Thymus (tissue), 14 donors: ENCODE measurements at places on chromosomes 16 and 17. TPM values are rescaled to one million over a fixed set of nuclear protein-coding genes. Genes with fewer than 3 reads are reported as not detected.

The GINS3 gene
- polyA plus RNA-seq: 8.1 TPM

The P2RX1 gene
- polyA plus RNA-seq: 6.0 TPM

The WFDC1 gene
- polyA plus RNA-seq: 7.4 TPM

The FN3K gene
- polyA plus RNA-seq: 1.5 TPM

The MEIOB gene
- 1.3 TPM for polyA plus RNA-seq

The CCL3 gene
- polyA plus RNA-seq: 38.5 TPM

The ITFG1 gene
- 28.8 TPM for polyA plus RNA-seq

GRCh38 chr16:30027588-30028437 is 3.3 kb downstream of the TLCD3B start:
- no peak for DNase-seq

DNA sequence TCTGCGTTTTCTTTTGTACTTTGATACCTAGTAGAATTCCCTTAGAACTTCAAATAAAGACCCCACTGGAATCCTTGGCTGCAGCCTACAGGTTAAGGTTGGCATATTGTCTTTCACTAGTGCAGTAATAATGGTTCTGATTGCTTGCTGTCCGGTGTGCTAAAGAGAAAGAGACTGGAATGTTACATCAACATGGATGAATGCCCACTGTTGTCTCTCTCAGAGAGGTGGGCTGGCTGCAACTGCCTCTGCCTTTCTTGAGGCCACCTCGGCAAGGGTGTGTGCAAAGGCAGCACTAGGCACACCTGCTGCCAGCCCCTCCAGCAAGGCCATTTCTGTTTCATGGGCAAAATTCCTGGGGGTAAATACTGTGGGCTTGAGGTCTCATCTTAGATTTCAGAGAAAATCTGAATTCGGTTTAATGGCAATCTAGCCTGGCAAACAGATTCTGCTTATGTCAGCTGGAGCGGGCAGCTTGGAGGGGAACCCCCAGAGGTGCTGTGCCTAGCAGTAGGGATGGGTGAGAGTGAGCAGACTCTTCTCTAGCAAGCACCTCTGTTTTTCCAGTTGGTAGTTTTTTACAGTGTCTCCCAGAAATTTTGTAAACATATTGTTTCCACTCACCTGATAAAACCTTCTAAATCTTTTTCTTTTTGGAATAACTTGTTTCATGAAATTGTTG is 54.0 kb downstream of the MRTFB start:
- no peak for DNase-seq

DNA sequence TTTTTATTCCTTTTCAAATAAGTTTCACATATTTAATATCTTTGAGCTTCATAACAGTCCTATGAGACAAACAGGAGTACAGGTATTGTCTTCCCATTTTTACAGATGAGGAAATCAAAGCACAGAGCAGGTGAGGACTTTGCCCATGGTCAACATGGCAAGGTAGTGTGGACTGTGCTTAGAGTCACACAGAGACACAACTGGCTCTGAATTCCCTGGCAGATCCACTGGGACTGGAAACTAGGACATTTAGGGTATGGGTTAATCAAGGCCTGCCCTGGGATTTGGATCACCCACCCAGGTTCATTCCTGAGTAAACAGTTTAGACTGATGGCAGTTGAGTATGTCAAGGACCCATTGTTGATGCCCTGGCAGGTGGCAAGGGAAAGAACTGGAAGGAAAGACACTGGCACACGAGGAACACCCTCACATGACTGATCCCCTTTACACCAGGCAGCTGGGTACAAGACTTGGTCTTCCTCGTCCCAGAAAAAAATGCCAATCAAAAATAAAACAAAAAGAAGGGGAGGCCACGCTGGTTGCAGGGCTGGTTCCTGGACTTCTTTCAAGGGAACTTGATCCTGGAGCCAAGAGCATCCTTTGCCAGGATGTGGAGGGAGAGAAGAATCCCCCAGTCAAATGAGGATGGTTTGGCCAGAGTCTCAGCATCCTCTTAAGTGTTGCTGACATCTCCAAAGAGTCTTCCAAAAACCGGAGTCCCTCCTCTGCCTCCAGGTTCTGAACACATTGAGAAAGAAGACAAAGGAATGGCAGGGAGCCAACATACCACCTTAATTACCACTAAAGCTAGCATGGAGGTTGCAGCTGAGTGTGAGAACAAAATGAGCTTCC is 34.9 kb downstream of the CHD9 start:
- DNase-seq: no peak

GRCh38 chr17:17626840-17627239 is 35.3 kb upstream of the PEMT start:
- DNase-seq: no peak

DNA sequence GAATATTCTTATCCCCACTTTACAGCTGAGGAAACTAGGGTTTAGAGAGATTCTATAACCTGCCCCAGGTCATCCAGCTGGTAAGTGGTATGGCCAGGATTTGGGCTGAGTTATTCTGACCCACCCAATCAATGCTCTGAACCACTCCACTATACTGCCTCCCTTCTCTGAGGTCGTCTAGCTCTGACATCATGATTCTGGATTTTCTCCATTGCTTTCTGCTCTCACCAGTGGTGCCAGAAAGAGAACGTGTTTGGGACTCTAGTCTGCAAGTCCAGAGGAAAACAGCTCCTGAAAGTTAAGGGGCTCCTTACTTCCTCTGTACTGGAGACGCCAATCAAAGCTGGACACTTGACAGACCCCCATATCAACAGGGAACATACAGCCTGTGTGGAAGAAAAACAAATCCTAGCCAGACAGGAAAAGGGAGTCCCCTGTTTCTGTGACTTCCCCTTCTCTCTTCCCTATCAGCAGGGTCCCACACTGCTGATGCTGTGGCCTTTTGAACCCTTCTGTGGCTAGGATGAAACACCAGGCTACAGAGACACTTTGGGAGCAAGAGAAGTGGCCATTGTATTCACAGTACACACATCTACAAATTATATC is 6.0 kb upstream of the EZH1 start:
- DNase-seq: no peak

- DNase-seq: no peak
Measured at GRCh38 chr17:32452281-32452680, 8.0 kb downstream of the PSMD11 start.

GRCh38 chr17:73072219-73072962 is 20.1 kb downstream of the SLC39A11 start:
- DNase-seq: no peak

DNA sequence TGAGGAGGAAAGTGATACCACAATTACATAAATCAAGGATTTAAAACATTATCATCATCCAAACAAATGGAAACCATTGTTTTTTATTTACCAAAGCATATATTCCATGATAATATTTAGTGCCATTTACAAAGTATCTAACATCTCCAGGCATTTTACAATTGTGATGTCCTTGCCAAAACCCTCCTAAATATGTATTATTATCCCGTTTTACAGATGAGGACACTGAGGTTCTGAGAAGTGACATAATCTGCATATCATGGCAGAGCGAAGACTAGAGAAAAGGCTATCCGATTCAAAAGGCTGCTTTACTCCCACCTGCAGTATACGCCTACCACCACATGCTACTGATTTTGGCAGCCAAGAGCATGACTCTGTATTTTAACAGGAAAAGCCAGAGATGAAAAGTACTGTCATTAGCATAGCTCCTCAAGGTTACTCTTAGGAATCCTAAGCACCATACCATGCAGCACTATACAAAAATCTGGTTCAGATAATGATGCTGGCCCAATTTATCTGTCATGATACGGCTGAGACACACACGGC is 301.4 kb downstream of the CA10 start:
- no peak for DNase-seq

DNA sequence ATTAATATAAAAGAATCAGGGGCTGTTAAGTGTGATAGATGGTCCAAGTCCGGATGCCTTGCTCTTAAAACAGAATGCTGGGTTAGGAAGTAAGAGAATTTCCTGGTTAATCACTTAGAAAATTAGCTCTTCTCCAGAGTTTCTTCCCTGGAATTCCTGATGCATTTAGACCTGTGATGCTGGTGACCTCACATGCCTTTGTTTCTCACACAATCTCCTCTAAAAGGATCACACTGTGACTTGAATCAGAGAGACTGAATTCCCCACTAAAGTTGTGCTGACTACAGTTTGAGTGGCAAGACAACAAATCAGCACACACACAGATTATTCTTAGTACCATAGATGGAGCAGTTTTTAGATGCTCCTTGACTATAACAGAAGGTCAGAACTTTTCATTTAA is 4.4 kb upstream of the RNF43 start:
- no peak for DNase-seq

DNA sequence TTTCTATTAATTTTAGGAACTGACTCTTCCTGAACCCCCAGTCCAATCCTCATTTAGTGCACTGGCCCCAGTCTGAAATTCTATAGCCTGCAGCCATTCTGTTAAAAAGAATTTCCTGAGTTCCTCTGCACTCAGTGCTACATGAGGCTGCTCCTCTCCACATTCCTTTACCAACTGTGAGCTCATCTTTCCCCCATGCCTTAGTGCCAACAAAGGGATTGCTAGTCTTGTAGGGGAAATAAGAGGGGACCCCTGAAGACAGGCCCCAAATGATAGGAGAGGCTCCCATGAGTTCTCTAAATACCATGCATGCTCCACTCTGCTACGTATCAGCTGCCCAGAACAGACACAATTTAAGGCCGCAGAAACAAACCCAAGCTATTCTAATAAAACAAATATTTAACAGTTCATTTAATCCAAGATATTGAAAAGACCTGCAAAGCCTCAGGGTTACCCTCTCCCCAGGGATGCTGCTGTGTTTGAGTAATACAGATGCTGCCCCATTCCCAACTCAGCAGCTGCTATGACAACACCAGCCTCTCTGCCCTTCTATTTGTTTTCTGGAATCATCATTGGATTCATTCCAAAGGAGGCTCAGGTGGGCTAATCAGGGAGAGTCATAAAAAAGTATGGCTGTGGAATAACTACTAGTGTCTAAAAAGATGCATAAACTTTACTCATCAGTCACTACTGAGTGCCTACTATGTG is 228.5 kb downstream of the TOX3 start:
- DNase-seq: no peak

- peak; percentile 34 for DNase-seq
Measured at GRCh38 chr16:70250748-70251628, 752 bp downstream of the EXOSC6 start.

DNA sequence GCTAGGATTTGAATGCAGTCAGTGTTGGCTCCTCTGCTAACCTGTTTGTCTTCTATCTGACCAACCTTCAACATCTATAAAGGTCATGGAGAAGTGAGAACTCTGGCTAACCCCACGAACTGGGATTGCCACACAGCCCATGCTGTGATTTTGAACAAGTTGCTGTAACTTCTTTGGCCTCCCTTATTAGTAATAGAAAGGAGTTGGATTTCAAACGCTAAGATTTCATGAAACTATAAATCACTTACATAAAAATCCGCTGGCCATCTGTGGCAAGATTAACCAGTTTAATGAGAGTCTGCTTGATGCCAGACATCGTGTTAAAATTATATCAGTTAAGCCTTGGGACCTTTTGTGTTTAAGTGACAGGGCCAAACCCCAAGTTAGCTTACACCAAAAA is 53.4 kb downstream of the HSD17B2 start:
- no peak for DNase-seq

DNA sequence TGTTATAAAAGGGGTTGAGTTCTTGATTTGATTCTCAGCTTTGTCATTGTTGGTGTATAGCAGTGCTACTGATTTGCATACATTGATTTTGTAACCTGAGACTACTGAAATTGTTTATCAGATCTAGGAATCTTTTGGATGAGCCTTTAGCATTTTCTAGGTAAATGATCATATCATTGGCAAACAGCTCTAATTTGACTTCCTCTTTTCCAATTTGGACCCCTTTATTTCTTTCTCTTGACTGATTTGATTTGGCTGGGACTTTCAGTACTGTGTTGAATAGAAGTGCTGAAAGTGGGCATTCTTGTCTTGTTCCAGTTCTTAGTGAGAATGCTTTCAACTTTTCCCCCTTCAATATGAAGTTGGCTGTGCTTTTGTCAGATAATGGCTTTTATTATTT is 45.4 kb downstream of the ITGAM start:
- no peak for DNase-seq

DNA sequence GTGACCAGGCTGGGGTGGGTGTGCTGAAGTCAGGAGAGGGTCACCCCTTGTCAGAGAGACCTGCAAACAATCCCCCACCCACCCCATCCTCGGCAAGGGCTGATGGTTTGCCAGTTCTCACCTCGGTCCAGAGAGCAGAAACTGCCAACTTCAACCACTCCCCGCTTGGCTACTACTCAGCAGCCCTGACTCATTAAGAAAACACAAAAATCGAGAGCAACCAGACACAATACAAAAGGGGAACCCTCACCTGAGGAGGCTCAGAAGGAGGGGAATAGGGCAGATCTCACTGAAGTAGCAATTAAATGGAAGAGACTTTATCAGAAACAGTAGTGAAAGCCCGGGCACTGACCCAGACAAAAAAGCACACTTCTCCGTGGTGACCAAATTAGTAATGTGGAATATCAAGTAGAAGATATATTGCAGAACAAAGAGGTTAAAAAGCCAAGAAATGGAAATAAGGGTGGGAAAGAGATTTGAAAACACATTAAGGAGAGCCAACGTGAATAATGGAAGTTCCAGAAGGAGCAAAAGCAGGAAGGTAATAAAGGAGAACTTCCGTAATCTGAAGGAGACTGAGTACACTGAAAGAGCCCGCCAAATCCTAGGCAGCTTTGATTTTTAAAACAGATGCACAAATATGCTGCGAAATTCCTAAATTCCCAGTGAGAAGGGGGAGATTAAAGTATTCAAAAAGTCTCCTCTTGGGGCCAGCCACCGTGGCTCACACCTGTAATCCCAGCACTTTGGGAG is 23.6 kb downstream of the CENPV start:
- DNase-seq: no peak

GRCh38 chr16:48112600-48112999 is 43.2 kb downstream of the ABCC12 start:
- DNase-seq: no peak

- no peak for DNase-seq
Measured at GRCh38 chr17:45423304-45423974, 9.2 kb downstream of the ARHGAP27 start.

- peak; percentile 30 for DNase-seq
Measured at GRCh38 chr17:40415390-40415789, 2.3 kb downstream of the TOP2A start.

DNA sequence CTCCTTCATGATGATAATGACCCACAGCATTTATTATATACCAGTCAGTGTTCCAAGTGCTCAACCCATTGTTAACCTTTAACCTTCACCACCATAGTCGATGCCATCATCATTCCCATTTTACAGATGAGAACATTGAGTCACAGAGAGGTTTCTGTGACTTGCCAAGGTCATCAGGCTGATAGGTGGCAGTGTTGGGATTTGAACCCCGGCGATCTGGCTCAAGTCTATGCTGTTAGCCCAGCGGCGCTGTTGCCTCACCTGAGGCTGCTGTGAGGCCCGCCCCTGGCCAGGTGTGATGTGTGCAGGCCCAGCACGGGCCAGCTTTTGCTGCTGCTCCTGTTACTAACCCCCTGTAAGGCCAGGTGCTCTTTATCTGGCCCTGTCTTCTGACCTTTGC is 101.2 kb downstream of the OR1D5 start:
- DNase-seq: no peak

- no peak for DNase-seq
Measured at GRCh38 chr16:89616623-89617022, 3.2 kb downstream of the DPEP1 start.

- DNase-seq: no peak
Measured at GRCh38 chr16:79211586-79211985, 389.0 kb downstream of the MAF start.

- no peak for DNase-seq
Measured at GRCh38 chr16:57804111-57804837, 2.0 kb upstream of the KIFC3 start.

- no peak for DNase-seq
Measured at GRCh38 chr17:29032857-29033197, 10.1 kb upstream of the PIPOX start.
